Right lung (tissue), 10 donors: ENCODE measurements at places on chromosomes 7 and 10. TPM values are rescaled to one million over a fixed set of nuclear protein-coding genes. Genes with fewer than 3 reads are reported as not detected.

WASL gene
- 51.8 TPM for polyA plus RNA-seq

UFSP1 gene
- polyA plus RNA-seq = 0.83 TPM

PRSS37 gene
- polyA plus RNA-seq = 0.38 TPM

ARHGEF35 gene
- 16.0 TPM for polyA plus RNA-seq

ACBD7 gene
- polyA plus RNA-seq = 7.7 TPM

TMEM236 gene
- 0.26 TPM for polyA plus RNA-seq

OR13A1 gene
- not detected for polyA plus RNA-seq

SEMA4G gene
- 36.4 TPM for polyA plus RNA-seq

SORBS1 gene
- polyA plus RNA-seq = 31.5 TPM

ABCB1 gene
- 0.51 TPM for polyA plus RNA-seq

JAZF1 gene
- polyA plus RNA-seq = 14.0 TPM

NUDT13 gene
- 5.2 TPM for polyA plus RNA-seq

C10orf53 gene
- polyA plus RNA-seq = 0.07 TPM

TEX47 gene
- not detected for polyA plus RNA-seq

GNGT1 gene
- not detected for polyA plus RNA-seq

SLC16A9 gene
- 33.1 TPM for polyA plus RNA-seq

AOAH gene
- 7.6 TPM for polyA plus RNA-seq

ADRB1 gene
- polyA plus RNA-seq = 1.3 TPM

VAX1 gene
- not detected for polyA plus RNA-seq
